Effector CD8-positive, alpha-beta T cell (primary cell): ENCODE measurements at places on chromosomes 3 and 15.

DNA sequence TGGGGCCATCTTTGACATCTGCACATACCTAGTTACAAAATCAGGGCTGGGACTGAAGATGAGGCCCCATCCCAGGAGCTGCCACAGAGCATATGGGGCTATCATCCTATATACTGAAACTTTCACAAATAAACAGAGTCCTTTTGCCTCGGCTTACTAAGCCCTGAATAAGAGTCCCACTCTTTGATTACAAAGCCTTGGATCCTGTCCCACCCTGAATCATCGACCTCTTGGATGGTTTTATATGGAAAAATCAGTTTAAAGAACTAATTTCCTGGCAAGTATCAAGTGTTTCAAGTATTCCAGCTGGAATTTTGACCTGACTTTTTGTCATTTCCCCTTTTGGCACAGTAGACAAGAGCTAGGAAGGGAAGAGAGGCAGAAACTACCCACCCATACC, 331.3 kb upstream of the FRG2C start:
- no peak for DNase-seq

DNA sequence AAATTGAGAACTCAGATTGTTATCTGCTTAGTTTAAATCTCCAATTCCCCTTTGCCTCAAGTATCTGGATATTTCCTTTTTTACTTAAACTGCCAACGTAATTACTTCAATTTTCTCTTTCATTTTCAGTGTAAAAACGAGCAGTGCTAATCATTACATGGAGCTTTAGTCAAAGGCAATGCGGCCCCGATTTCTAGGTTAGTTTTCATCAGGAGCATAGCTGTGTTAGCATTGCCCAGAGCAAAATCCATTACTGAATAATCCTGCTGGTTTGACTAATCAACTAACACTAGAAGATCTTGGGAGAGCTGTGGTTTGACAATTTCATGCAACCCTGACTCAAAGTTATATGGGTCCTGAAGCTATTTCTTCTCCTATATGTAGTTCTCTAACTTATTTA, 46.2 kb downstream of the ZPLD1 start:
- no peak for DNase-seq

DNA sequence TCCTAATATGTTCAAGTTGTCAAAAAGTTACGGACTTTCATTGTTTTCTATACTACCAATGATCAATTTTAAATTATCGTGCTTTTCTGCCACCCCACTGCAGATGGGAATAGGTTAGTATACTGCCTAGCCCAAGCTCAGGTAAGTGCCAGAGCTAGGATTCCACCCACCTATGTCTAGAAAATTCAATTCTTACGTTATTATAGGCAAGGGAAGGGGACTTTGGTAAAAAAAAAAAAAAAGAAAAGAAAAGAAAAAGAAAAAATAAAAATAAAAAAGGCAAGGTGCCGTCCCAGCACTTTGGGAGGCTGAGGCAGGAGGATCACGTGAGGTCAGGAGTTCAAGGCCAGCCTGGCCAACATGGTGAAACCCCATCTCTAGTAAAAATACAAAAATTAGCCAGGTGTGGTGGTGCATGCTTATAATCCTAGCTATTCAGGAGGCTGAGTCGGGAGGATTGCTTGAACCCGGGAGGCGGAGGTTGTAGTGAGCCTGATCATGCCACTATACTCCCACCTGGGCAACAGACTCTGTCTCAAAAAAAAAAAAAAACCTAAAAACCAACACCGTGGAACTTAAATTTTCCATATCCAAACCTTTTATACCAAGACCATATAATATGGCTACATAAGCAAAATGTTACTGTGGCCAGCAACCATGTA, 1.3 kb downstream of the RPL22L1 start:
- DNase-seq, result no peak

- DNase-seq, result no peak
Observed at GRCh38 chr3:104291437-104291851, 1075.3 kb upstream of the ALCAM start.

DNA sequence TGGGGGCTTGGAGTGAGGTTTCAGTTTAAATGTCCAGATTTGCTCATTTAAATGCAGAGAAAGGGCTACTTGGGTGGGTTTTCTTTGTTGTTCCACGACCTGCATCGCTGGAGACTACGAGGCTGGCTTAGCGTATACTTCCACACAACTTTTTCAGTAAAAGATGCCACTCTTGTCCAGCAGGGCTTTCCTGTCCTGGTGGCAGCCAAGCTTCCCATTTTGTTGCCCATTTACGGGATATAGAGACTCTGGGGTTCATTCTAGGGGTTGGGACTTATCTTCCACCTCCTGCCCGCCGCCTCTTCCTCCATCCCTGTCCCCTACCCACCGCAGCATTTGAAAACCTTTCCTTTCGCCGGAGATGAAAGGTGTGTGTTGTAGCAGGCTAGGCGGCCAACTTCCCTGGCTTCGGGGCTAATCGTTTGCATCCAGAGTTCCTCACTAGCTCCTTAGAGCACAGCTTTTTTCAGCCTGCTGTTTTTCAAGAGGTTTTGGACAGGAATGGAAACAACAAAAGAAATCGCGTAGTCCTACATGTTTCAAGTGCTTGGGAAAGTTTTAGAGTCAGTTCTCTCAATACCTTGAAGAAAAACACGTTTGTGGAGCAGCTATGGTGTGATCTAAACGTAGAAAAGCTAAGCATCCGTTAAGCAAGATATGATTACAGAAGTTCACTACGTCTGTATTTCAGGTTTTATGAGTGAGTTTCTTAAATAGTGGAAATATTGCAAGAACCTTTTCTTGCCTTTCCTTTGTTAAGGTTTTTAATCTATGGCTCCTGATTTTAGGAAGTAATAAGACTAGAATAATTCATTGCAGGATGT, 843 bp downstream of the CHRNA5 start:
- DNase-seq, result no peak

- no peak for DNase-seq
Observed at GRCh38 chr3:134955874-134956273, 160.8 kb downstream of the EPHB1 start.

- DNase-seq, result no peak
Observed at GRCh38 chr3:28847736-28848135, 433.1 kb upstream of the RBMS3 start.

DNA sequence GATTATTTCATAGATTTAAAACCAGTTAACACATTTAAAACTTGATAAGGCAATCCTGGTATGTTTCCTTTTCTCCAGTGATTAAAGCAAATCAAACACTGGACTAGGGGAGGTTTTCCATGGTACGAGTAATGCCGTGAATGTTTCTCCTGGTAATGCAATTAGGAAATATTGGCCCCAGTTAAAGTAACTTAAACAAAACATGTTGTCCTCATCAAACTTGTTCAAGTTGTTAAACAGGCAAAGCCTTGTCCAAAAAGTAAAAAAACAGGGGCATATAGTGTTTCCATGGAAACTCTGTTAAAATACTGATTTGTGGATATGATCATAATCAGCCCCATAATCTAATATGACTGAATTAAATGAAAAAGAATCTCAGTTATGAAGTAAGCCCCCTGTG, 13.1 kb upstream of the LRTM1 start:
- DNase-seq, result no peak

GRCh38 chr3:3802046-3802445, 2.8 kb downstream of the LRRN1 start:
- DNase-seq, result no peak

DNA sequence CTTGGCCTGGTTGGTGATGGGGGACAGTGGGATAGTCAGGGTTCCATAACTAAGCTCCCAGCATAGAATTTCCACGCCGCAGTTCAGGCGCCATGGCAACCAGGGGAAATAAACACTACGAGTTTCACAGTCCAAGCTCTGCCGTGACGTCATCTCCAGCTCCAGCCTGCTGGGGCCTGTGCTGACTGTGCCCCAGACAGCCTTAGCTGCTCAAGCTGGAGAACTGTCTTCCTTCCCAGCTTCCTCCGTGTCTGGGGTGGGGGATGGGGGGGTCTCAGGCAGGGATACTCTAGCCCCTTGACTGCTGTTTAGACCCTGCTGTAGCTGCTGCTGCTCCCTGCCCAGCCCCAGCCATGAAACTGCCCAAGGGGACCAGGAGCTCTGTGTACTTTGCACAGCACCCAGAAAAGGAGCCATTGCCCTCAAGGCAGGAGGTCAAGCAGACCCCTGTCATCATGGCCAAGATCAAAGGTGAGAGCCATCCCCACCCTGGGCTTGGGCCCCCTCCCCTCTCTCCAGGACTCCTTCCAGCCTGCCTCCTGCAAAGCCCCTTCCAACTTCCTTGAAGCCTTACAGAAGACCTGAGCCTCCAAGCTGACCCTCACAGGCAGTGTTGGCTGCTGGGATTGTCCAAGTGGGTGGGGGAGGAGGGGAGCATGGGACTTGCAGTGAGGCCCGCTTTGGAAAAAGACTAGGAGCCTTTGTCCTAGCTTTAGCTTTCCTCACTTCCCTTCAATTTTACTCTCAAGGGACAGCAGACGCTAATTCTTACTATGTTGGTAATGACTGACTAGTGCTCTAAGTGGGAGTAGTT, 11.4 kb upstream of the CSPG4 start:
- DNase-seq, result no peak

- no peak for DNase-seq
Observed at GRCh38 chr15:41554915-41555314, 4.1 kb upstream of the TYRO3 start.

DNA sequence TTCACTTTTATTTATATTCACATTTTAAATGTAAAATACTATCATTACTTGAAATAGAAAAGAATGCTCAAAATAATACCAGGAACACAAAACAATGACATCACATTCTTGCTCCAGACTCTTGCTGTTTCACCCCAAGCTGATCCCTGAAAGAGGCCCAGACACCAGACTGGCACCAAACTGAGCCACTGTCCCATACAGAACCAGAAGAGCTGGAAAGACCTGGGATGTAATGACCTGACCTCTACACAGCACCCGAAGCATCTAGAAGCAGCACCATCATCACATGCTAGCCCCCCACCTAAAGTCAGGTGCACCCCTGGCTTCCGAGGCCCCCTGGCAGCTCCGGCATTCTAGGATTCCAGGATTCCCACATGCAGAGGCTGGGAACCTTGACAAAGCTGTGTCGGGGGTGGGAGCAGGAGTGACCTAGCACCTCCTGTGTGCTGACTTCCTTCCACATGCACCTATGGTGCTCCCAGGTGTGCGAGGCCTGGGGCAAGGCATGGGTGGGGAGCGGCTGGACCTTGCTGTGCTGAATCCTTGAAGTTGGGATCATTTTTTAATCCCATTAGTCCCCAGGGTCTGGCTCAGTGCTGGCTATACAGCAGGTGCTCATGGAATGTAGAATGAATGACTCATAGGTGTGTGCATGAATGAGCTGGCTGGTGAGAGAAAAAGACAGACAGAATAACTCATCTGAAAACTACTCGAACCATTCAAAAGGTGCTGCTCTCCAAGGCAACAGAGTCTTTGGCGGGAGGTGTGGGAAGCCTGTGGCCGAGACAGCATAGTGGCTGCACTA, 144.7 kb upstream of the IQSEC1 start:
- no peak for DNase-seq

- no peak for DNase-seq
Observed at GRCh38 chr15:98958918-98959639, 48.5 kb downstream of the PGPEP1L start.

- DNase-seq, result no peak
Observed at GRCh38 chr3:21729888-21730459, 21.0 kb downstream of the ZNF385D start.
